ENCODE measurements at places on chromosomes 3 and 15.

- DNase-seq, result no peak
Measured at GRCh38 chr3:56593455-56594158, 36.6 kb downstream of the CCDC66 start.

DNA sequence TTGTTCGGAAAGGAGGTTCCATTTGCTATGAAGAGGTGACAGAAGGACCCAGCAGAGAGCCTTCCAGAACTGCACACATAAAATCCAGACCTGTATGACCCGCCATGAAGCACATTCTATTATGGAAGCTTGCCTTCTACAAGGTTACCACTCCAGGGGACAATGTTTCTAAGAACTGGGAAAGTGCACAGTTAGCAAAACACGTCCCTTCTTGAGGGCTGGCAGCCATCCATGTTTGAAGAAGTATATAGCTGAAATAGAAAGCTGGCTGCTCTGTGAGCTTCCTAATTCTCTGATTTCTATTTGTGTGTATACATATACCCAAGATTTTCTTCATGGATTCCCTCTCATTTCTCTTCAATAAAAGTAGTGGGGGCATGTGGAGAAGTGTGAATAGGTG, 74.6 kb downstream of the CNTN3 start:
- DNase-seq, result no peak

DNA sequence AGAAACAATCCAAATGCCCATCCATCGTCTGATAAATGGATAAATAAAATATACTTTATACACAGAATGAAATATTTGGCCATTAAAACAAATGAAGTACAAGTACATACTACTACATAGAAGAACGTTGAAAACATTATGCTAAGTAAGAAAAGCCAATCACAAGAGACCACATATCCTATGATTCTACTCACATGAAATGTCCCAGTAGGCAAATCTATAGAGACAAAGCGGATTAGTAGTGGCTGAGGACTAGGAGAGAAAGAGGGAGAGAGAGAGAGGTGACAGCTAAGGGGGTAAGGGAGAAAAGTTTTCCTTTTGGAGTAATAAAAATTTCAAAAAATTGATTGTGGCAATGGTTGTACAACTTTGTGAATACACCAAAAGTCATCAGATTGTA, 147.0 kb downstream of the GREM1 start:
- DNase-seq, result no peak

GRCh38 chr3:13748276-13748879, 131.5 kb downstream of the WNT7A start:
- DNase-seq, result no peak

DNA sequence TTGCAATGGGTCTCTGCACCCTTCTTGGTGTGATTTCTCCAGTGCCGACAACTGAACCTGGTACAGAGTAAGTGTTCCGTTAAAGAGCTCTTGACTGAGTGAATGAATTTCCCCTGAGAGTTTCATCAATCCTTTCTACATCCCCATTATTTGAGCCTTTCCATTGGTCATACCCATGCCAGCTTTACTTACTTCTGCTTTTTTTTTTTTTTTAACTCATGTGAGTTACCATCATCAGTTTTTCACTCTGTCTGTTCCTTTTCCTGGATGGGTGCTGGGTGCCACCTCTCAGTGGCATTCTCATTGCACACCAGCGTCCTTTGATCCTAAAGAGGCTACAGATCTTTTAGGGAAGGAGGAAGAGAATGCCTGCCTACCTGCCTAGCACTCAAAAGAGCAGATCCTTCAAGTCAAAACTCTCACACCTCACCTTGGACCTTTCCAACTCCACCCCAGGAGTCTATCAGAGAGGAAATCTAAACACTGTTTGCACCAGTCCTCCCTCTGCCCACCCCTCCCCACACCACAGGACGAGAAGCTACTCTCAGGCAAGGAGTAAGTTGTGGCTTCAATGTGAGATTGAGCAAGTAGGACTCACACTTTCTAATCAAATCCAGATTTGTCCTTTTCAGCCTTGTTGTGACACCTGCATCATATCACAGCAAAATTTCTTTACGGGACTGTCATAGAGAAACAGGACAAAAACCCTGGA, 13.1 kb upstream of the USP3 start:
- no peak for DNase-seq
